Central memory CD4-positive, alpha-beta T cell (primary cell): ENCODE measurements at places on chromosomes 4 and X.

- DNase-seq: no peak
Measured at GRCh38 chr4:48379587-48380180, 38.4 kb downstream of the SLAIN2 start.

- no peak for DNase-seq
Measured at GRCh38 chrX:38105216-38105725, 98.9 kb downstream of the SYTL5 start.

- DNase-seq: no peak
Measured at GRCh38 chr4:146338512-146338911, 124.2 kb downstream of the REELD1 start.

- no peak for DNase-seq
Measured at GRCh38 chrX:63785708-63786040, 660 bp upstream of the ARHGEF9 start.

DNA sequence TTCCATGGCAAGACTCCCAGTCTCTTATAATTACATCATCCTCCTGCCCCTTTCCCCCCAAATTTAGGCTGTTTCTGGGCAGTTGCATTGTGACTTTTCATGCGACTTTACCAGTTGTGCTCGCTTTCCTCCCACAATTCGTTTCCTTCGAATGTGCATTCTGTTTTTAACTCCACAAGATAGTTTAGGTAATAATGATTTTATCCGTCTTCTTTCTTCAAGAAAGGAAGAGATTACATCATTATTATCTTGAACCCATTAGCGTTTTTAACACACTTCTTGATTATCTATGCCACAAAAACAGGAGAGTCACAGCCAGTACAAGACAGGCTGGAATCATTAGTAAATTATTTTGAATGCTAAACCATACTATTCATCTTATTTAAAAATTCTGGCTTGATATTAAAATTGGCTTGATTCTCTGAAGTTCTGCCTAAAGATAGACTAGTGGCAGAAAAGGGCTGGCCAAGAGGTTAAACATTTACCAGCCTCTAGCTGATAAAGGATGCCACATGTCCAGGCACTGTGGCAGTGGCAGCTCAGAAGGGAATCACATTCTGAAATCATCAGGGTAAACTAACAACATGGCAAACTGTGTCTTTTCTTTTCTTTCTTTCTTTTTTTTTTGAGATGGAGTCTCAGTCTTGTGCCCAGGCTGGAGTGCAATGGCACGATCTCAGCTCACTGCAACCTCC is 19.7 kb upstream of the PLA2G12A start:
- no peak for DNase-seq

DNA sequence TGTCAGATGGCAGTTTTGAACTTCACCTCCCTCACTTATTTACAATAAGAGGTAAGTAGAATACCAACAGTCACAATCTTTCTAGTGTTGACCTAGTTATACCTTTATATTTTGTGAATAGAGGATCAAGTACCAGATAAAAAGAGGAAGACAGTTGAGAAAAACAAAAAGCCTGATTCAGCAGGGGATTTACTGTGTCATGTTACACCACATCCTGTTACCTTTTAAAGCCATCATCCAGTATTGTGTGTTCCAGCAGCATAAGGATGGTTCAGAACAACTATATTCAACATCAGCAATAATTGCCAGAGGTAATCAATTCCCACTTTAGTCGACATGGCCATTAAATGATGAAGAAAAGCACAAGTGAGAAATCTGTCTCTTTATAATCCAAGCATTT is 21.3 kb upstream of the CXCL6 start:
- DNase-seq: no peak

DNA sequence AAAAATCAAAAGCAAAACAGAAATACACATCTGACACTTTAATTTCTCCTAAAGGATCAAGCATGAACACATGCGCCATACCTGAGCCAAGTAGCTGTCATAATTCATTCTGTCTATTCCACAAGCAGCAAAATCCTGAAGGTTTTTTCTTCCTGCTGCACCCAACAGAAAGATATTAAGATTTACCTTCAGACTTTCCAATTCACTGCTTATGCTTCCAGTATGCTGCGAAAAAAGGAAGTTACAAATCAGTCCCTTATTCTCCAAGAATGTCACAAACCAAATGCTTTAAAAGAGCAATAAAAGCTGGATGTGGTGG is 29.2 kb upstream of the FGFBP2 start:
- DNase-seq: no peak

GRCh38 chr4:54036184-54036583 is 28.2 kb downstream of the CHIC2 start:
- no peak for DNase-seq

GRCh38 chrX:53262918-53263394 is 18.4 kb downstream of the IQSEC2 start:
- no peak for DNase-seq

- no peak for DNase-seq
Measured at GRCh38 chrX:143319526-143319925, 197.7 kb downstream of the SPANXN3 start.

DNA sequence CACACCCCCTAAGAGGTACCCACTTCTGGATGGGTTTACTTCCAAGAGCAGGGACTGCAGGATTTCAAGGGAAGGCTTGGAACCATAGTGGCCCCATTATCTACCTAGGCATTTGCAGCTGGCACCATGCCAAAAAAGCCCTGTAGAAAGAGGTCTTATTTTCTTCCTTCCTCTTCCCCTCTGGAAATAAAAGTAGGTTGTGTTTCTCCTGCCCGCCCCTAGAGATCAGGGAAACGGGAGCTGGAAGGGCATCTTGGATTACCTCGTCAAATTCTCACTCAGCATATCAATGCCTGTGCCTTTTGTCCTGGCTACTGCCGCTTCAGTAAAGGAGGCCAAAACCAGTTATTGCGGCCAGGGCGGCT is 1.6 kb downstream of the SCD5 start:
- DNase-seq: no peak

DNA sequence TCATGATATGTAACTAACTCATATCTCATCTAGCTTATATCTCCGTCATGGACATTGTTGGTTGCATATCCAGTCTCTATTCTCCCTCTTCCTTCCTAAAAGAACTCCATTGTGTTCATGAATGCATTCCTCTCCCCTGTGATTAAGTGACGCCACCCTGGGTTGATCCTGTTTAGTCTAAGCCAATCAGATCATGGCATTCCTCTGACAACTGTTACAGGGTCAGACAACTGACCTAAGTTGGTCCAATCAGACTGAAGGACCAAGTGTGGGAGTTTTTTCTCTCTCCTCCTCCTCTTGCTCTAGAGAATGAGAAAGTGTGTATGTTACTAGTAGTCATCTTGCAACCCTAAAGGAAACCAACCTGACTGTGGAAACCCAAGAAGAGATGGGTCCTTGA is 3.6 kb downstream of the APOO start:
- DNase-seq: no peak

DNA sequence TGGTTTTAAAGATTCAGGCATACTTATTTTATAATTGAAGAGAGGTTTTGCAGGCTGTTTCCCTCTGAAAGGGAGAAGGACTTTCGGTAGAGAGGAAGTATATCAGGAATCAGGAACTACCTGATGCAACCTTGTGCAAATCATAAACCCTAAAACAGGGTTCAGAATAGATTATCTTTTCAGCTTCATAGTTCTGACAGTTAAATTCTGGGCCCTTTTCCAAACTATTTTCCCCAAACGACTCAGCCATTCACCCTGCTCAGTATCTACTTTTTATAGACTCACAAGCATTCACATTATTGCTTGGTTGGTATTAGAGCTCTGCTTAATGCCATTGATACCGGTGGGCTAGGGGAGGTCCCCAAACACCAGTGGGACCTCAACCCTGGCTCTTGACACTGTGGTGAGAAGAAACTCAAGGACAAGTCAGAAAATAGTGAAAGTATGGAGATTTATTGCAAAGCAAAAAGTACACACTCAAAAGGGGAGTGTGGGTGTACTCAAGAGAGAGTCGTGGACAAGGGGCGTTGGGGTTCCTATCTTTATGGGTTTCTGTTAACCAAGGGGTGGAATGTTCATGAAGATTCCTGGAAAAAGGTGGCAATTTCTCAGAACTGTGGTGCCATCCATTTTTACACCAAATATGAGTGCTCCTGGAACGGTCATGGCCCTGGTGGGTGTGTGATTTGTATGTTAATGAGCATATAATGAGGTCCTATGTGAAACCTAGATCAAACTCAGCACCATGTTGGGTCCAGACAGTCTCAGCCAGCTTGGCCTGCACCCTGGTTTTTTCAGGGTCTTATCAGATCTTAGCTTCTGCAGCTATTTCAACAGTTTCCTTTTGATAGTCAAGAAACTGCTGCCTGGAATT is 238.3 kb downstream of the DCLK2 start:
- DNase-seq: no peak

GRCh38 chr4:5461477-5461876 is 246.9 kb downstream of the EVC2 start:
- DNase-seq: no peak

GRCh38 chr4:17315459-17315858 is 196.4 kb downstream of the QDPR start:
- no peak for DNase-seq

DNA sequence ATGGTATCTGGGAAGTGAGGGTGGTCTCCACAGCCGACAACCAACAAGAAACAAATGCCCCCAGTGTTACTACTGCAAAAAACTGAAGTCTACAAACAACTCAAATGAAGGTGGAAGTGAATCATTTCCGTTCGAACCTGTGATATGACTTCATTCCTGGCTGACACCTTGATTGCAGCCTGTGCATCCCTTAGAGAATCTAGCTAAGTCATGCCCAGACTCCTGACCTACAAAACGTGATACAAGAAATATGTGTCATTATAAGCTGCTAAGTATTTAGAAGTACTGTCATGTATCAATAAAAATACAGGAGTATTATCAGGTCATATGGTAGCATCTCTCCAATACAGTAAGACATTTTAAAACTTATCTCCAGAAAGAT is 959.7 kb upstream of the LCORL start:
- DNase-seq: no peak

DNA sequence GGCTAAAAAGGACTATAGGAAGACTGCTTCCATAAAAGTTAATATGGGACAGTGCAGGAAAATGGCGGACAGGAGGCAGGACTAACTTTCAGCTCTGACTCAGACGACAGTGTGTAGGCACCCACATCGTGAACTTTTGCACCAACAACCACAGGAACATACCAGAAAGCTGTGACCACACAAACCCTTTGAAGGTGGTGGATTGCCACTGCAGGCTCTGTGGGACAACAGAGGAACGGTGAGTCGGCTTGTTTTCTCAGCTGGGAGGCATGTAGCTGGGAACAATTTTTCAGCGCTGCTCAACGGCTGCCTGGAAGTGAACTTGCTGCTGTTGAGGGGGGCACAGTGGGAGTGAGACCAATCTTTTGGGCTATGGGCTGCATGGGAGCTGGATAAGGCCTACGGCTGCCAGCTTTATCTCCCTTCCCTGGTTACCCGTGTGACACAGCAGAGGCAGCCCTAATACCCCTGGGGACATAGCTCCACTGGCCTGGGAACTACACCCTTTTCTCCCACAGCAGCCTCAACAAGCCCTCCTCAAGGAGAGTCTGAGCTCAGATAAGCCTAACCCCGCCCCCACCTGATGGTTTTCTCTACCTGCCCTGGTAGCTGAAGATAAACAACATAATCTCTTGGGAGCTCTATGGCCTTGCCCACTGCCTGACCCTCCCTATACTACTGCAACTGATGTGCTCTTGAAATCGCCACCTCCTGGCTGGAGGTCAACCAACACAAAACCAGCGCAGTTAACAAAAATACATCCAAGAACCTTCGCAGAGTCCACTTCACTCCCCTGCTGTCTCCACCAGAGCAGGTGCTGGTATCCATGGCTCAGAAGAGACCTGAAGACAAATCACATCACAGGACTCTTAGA is 1537.0 kb downstream of the C4orf33 start:
- no peak for DNase-seq

DNA sequence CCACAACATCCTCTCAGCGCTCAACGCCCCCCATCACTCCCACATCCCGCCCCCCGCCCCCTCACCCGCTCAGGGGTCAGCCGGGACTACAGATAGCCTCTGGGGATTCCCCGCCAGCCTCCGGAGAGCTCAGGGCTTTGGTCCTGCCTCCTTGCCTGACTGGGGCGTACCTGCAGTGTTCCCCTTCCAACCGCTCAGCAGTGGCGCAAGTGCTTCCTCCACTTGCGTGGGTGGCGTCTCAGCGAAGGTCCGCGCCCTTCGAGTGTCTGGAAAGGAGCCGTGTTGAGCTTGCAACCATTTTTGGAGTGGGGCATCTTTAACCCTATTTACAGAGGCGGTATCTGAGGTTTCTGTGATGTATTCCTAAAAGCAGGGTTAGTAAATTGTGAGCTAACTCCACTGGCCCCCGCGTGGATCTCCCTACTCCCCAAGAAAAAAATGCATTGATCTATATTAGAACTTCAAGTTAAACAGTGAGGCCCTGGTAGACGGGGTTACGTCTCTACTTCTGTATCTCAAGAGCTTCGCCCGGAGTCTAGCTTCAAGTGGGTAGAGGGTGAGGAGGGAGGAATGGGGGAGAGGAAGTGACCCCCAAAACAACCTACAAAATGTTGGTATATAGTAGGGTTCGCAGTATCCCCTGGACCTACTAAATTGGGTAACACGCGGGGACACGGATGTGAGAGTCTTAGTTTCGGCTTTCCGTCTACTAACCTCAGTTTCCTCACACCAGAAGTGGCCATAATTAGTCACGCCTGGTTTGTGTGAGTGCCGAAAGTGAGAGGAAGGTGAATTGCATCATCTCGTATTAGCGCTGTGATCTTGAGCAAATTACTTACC is 16.1 kb downstream of the NKX3-2 start:
- DNase-seq: no peak

DNA sequence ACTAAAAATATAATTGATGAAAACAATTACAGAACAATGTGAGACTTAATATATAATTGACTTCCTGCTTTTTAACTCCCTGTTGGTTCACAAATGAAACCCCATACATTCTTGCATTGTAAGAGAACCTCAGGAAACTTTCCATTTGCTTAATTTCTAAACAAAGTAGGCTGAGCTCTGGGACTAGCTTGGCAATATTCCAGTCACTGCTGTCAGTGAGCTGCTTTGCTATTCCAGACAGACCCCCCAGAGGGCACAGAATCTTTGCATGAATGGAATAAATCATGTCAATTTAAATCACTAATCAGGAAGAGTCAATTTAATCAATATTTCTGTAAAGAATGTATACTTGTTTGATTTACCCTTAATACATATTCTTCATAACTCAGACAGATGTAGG is 110.6 kb downstream of the NEXMIF start:
- no peak for DNase-seq

GRCh38 chr4:109729117-109729717 is 653 bp downstream of the PLA2G12A start:
- DNase-seq: no peak

DNA sequence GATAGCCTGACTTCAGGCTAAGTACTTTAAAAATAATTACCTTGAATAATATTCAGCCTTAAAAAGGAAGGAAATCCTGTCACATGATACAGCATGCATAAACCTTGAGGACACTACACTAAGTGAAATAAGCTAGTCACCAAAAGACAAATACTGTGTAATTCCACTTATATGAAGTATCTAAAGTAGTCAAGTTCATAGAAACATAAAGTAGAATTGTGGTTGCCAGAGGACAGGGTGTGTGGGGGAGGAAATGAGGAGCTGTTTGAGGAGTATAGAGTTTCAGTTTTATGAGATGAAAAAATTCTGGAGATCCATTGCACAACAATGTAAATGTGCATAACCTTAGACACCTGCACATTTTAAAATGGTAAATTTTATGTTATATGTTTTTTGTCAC is 5.6 kb upstream of the STPG2 start:
- no peak for DNase-seq
